ENCODE measurements at places on chromosomes 7 and 10. TPM values are rescaled to one million over a fixed set of nuclear protein-coding genes. Genes with fewer than 3 reads are reported as not detected.

Gene STRIP2
- total RNA-seq = 73.5 TPM

Gene CLRN3
- not detected for total RNA-seq

Gene SORBS1
- 0.43 TPM for total RNA-seq

Gene TMEM270
- total RNA-seq = not detected

Gene PPP1R17
- not detected for total RNA-seq

Gene ZNF853
- total RNA-seq = 0.23 TPM

DNA sequence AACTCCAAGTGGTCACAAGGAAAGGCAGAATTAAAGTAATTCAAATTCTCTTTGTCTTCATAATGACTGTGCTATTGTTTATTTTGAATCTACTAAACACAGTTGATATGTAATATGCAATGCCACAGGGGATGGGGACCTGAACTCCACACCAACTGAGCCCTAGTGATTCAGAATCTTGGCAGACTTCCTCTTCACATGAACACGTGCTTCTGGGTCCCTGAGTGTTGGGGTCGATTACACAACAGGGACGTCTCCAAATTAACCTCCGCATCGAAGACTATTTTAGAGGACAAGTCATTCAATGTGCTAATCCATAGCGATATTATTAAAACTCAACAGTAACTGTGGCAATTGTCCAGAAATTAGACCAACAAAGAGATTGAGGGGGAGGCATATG is 95.3 kb upstream of the CARD11 start:
- DNase-seq = no peak

DNA sequence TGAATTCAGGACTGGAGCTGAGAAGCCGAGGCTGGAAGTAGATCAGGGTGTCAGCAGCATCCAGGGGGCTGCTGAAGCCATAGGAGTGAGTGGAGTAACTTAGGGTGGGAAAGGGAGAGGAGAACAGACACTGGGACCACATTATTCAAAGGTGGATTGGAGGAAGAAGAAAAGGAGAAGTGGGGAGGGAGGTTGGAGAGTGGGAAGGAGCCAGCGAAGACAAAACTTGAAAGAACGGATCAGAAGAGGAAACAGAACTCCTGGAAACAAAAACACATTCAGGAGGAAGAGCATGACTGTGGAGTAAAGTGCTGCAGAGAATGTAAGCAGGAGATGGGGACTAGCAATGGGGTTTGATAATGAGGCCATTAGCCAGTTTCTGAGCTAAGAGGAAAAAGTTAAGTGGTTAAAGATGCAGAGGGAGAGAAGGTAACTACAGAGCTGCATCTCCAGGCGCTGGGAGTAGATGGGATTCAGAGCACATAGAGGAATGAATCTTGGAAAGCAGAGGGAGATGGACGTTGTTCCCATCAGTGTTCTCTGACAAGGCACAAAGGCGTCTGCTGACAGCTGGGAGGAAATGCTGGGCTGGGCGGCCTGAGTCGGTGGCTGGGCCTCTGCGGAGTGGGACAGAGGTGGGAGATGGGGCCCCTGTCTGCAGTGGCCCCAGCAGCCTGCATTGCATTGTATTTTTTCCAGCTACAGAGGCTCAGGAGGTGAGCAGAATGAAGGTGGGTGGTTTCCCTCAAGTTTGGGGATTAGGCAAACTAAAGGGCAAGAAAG is 63.1 kb upstream of the LEP start:
- no peak for DNase-seq

GRCh38 chr7:28005075-28005846 is 175.3 kb downstream of the JAZF1 start:
- no peak for DNase-seq

DNA sequence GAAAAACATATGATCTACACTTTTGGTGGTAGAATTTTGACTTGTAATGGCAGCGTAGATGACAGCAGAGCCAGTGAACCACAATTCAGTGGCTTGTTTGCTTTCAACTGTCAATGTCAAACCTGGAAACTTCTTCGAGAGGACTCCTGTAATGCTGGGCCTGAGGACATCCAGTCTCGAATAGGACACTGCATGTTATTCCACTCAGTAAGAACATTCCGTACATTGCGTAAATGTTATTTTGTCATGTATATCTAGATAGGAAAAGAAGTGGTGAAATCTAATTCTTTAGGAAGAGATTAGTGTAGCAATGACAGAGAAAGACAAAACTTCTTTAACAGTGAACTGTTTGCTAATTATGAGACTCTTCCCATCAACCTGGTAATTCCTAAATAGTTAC is 112.9 kb downstream of the PODXL start:
- no peak for DNase-seq

DNA sequence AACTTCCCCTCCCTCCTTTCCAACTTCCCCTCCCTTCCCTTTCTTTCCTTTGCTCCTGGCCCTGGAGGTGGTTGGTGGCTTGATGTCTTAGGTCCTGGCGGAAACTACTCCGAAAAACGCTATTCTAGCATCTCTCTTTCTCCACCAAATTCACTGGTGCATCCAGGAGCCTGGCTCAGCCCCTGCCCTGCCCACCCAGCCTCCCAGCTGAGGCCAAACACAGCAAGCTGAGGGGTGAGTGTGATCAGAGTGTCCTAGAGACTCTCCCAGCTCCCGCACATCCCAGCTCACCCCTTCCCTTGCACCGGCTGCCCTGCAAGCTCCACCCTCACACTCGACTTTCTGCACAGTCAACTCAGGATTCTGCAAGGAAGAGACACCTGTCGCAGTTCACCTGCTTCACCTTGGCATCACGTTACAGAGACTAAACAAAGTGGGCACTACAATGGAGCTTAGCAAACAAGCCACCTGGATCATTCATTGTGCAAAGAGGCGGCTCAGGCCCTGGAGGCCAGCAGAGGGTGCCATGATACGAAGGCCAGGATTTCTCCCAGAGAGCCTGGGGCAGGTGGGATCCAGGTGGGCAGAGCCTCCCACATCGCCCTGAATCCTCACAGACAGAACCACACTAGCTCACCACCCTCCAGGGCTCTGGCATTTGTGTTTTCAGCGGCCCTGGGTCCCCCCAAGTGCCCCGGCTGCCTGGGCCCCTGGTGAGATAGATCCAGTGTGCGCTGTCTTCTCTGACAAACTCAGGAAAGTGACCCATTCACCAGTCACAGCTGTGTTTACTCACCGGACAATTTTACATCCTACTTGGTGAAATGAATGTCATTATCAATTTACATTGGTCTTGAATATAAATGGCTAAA is 169.6 kb downstream of the TCERG1L start:
- no peak for DNase-seq

DNA sequence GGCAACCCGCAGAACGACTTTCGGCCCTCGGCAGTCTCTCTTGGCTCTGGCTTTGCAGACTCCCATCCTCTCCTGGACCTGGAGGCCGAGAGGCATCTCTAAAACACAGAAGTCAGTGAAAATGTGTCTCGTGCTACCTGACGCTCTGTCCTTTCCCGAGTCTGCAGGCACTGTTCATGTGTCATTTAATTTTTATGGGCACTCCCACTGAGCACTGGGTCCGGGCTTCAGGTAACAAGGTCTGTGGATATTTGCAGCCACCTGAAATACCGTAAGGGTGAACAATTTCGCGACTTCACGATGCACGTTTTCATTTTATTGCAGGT is 96.8 kb downstream of the GLRX3 start:
- DNase-seq = no peak

DNA sequence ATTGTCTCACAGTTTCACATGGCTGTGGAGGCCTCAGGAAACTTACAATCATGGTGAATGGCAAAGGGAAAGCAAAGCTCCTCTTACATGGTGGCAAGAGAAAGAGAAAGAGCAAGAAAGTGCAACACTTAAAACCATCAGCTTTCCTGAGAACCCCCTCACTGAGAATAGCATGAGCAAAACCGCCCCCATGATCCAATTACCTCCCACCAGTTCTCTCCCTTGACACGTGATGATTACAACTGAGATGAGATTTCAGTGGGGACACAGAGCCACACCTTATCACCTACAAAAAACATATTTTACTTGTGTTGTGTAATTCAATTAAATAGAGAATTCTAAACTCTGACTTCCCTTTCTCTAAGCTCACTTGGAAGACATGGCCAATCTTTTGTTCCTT is 80.2 kb downstream of the SEMA3C start:
- DNase-seq = no peak

DNA sequence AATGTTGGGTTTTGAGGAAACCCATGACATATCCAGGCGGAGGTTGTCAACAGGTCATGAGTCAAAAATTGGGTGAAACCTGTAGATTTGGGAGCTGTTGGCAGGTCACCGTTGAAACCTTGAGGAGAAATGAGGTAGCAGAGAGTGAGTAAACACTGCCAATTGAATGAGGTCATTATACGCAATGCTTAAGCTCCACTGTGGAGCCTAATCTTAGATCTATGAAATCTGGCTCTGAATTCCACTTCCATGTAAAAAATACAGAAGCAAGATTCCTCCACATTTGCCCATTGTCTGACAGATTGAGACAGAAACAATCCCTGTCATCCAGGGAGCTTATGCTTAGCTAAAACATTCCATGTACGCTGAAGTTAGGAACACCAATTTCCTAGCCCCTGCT is 76.0 kb upstream of the IL6 start:
- DNase-seq = no peak

GRCh38 chr7:13476881-13477444 is 512.5 kb downstream of the ETV1 start:
- DNase-seq = no peak

DNA sequence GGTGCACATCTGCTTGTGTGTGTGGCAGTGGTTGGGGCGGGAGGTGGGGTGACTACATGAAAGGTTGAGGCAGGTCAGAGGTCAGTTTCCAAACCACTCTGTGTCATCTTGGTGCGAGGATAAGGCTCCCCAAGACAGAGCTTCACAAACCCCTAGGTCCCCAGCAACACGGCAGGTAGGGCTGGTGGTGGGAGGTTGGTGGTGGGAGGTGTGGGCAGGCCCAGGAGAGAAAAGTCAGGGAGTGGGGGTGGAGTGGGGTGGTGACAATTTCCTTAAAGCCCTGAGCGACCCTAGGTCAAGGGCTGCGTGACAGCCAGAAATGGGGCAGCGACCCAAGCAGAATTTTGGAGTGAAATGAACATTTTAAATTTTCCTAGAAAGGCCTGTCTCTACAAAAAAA is 1.6 kb upstream of the STRA8 start:
- no peak for DNase-seq

- DNase-seq = no peak
Measured at GRCh38 chr10:123373591-123373990, 219.4 kb downstream of the BUB3 start.

GRCh38 chr10:69810675-69811397 is 9.1 kb downstream of the COL13A1 start:
- no peak for DNase-seq

Data from activated T-helper 2 cell treated with anti-CD3 and anti-CD28 coated beads, Interferon-gamma antibody, Interleukin-2, Interleukin-4, amounts not matched to agents 10 μg/mL and 5 μg/mL and 100 μg/mL, durations not matched to agents 14 hours and 24 hours and 36 hours (primary cell).